ENCODE measurements at places on chromosomes 12 and 14.

DNA sequence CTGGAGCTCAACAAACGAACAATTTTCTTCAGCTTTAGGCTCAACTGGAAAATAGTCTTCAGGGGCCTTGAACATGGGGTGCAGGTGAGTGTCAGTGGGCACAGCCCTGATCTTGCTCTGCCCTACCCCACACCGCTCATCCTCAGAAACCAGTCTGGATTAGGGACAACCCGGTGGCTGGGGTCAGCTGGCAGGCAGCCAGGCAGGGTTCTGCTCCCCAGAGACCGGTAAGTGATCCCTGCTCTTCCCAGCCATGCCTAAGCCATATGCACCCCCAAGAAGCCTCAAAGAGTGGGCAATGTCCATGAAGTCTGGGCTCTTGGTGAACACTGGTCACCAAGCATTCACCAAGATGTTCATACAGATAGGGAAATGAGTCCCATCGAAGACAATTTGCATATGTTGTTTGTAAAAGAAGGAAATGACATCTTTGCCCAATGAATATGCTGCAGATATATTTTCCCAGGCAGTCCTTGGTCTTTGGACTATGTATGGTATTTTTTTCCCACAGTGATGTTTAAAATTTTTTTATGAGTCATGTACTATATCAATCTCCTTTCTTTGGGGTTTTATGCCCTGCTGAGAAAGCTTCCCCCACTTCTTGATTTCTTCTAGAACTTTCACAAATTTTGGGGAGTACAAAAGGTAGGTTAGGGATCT, 63.9 kb upstream of the VASH1 start:
- DNase-seq, result no peak

DNA sequence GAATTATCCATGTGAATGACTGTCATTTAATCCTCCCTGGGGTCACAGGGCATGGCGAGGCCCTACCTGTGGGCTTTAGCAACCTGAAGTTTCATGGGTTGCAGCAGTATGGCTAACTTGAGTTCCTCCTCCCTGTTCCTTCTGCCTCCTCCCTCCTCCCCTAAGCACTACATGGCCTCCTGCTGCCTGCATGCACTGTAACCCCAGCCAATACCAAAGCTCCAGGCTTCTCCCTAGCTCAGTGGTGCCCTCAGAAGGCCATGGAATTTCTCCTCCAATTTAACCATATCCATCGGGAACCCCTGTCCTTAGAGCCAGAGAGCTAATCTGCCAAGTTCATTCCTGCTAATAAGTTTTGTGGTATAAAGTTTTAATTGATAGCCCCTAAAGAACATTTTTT, 95.1 kb downstream of the NT5DC3 start:
- peak; percentile 71 for DNase-seq

DNA sequence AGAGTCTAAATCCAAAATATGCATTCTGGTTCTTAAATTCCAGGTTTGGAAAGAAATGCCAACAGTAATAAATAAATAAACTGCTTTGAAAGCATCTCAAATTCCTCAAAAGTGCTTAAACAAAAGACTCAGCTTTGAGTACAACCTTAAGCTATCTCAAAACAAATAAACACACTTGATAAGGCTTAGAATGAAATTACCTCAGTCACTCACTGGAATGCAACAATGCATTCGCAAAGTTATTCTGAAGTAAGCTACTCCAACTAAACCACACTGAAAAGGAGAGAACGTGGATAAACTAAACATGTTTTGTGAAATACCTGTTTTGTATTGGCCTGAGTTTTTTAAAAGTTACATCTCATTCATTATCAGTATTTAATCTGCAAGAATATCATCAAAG, 1.2 kb downstream of the SPTSSA start:
- DNase-seq, result no peak

GRCh38 chr14:42335918-42336317, 729.2 kb downstream of the LRFN5 start:
- no peak for DNase-seq

- DNase-seq, result no peak
Measured at GRCh38 chr14:39474416-39474911, 42.2 kb upstream of the FBXO33 start.

DNA sequence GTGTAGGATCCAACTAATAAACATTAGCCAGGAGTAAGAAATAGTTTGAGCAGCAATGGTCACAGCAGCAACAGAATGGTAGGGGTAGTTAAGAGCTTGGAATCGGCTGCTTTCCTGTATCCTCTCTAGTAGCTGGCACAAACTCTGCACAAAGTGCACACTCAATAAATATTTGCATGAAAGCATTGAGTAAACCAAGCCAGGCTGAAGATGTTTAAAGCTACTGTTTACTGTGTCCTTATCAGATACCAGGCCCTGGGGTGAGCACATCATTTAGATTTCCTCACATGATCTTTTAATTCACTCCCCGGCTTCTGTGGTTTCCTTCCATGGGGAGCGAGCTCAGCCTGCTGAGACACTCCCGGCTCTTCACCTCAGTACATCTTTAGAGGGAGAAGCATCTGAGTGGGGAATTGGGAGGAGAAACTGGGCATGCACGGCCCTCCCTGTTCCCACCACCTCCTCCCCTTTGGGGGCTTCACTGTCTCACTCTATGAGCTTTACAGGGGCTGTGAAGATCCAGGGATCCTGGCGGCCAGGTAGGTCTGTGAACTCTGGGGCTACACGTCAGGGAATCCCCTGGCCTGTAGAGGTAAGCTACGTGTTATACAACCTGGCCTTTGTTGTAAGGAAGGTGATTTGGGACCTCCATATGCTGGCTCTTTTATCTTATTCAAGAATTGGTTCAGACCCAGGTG, 107.2 kb upstream of the VASH1 start:
- no peak for DNase-seq

DNA sequence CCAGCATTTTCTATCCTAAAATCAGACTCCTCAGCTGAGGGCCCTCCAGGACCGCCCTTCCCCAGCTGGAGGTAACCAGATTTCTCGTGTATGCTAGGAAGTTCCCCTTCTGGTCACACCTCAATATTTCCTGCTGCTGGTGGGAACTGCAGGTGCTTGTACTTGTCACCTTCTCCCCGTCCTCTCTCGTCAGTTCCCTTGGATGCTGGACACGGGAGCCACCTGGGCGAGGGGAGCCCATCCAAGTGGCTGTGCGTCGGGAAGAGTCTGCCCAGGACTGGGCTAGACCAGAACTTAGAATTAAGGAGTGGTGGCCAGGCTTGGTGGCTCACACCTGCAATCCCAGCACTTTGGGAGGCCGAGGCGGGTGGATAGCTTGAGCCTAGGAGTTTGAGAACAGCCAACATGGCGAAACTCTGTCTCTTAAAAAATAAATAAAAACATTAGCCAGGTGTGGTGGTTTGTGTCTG, 23.2 kb upstream of the KIF26A start:
- DNase-seq, result no peak

- no peak for DNase-seq
Measured at GRCh38 chr14:22276913-22277816, 311.9 kb downstream of the DAD1 start.

DNA sequence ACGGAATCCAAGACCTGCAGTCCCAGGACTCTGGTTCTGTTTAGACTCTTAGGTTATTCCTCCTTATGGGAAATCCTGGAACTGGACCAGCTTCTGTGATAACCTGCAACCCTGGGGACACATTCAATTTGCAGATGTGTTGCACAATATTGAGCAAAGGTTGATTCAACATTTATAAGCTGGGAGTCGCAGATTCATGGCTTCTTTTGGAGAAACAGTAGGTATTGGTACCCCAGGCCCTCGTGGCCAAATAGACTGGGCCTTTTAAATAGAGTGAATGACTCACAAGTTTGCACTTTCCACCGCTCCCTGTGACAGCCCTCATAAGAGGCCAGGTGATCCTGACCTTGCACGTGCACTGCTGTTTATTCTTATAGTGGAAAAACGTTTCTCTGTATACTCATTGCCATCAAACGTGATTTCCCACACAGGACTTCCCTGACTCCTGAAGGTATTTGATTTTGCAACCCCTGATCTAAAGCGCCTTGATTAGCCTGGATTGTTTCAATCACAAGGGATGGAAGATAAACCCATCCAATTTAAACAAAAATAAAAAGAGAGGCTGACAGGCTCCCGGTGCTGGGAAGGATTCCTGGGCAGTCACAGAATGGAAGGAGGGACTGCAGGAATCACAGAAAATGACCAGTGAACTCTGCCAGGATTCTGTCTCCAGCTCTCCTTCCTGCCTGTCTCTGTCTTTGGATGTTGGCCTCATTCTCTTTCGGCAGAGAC, 98.0 kb downstream of the VCPKMT start:
- no peak for DNase-seq

- no peak for DNase-seq
Measured at GRCh38 chr14:43165651-43166050, 1341.4 kb downstream of the FSCB start.

DNA sequence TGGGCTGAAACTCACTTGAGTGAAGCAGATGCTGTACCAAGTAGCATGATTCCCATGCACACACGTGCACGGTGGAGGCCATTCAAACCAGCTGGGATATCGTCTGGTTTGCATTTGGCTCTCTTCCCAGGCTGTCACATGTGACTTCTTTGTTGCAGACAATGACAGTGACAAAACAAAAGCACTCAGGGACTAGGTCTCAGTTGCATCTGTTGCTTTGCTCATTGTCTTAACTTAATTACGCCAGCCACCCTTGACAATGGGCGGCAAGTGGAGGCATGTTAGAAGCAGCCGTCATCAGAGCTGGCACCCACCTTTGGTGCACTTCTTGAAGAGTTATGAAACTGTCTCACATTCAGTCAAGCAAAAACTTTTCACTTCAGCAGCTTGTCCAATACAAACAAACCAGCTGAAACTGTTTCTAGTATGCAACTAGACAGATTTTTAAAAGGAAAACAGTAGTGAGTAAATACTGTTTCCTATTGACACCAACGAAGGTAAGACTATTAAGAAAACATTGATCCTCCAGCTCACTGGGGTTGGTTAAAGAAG, 74.3 kb downstream of the IGF1 start:
- peak; percentile 80 for DNase-seq

- no peak for DNase-seq
Measured at GRCh38 chr12:2337031-2338010, 284.5 kb downstream of the CACNA1C start.

DNA sequence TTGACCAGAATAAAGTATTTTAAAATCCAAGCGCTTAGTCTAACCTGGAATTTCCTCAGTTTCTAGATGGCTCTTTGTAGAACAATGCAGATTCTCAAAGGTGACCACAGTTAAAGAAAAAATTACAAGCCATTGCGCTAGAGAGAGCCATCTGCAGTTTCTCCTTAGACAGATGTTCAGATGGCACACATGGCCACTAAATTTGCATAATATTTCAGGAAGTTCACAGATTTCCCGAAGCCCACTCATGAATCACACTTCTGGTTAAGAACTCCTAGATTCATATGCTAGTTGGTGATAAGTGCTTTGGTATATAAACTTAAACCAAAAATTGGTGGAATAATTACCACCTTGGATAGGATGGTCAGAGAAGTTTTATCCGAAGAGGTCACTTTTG, 749 bp downstream of the AKAP3 start:
- peak; percentile 17 for DNase-seq

DNA sequence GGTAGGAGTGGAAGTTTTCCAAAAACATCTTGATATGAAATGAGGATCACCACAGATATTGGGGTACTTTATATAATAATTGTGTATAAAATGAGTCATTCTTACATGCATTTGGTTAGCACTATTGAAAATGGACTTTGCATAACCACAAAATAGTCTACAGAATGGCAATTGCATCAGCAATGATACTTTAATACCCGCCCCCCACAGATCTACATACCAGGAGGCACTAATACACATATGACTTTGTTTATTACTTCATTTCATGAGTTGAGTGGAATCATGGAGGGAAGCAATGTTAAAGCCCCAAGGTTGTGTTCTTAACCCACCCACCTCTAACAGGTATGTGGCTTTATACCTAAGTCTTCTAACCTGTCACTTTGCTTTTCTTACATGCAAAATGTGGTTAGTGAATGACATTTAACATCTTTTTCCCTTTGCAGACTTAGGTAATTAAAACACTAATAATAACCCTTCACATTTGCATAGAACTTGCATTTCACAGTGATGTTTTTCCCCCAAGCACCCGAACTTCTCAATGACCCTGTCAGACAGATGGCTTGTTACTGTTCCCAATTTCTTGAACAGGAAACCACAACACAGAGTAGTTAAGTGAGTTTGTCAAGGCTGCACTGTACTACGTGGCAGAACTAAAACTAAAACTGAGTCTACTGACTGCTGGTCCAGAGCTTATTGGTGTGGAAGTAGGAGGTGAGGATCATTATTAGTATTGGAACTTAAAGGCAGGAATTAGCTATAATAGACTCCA, 101.9 kb downstream of the NPAS3 start:
- DNase-seq, result no peak

DNA sequence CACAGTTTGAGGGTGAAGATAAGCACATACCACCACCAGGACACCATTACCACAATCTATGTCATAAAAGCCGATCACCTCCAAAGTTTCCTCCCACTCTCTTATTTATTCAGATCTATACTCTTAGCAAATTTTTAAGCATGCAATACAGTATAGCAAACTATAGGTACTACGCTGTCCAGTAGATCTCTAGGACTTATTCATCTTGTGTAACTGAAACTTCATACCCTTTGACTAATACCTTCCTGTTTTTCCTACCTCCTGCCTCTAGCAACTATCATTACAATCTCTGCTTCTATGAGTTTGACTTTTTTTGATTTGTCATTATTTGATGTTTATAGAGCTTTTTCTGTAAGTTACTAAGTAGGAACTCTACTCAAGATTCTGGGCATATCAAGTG, 84.5 kb upstream of the MANSC4 start:
- no peak for DNase-seq

DNA sequence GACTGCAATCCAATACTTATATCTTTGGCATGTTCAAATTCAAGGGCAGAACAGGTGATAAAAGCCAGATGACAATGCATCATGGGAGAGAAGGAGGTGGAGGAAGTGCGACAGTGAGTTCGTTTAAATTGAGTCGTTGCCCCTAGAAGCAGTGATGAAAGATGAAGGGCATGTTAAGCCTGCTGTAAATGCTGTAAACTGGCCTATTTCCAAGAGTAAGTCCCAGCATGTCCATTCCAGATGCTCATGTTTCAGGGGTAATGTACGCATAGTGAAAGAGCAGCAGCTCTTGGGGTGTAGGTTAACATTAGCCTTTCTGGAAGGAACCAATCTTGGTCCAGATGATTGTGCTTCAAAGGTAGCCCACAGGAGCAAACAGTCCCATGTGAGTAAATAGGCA, 97.1 kb downstream of the C2CD5 start:
- peak; percentile 81 for DNase-seq

GRCh38 chr14:70416725-70417349, at the start of gene SYNJ2BP:
SYNJ2BP (minus strand) TSS chr14:70417090; CDS start chr14:70416963, 127 bp downstream.
- peak; percentile 79 for DNase-seq

DNA sequence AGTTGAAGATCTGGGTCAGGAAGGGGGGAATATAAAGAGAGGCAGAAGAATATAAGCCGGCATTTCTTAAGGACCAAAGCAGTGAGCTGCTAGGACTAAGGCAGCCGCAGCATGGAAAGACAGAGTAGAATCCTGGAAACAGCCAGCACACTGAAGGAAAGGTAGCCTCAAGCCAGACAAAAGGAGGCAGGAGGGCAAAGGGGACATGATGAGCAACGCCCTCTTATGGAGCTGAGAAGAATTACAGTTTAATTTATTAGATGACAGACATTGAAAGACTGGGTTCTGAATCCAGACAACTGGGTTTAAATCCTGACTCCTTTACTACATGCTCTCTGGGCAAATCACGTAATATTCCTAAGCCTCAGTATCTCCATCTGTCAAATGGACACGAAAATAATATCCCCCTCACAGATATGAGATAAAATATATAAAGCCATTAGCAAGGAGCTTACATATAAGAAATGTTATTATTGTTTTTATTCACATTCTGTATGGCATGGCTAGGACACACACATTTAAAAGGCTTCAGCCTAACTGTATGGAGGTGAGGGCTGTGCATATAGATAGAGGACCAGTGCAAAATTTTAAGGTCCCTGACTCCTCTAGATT, 8.1 kb upstream of the PCED1B start:
- DNase-seq, result peak; percentile 2

Data from NCI-H1694 treated with DMSO at 0.1 percent for 48 hours (cell line).